Lower lobe of right lung (tissue), 2 donors: ENCODE measurements at places on chromosomes 2 and 18. TPM values are rescaled to one million over a fixed set of nuclear protein-coding genes. Genes with fewer than 3 reads are reported as not detected.
A peak's percentile ranks its signal among the peaks of the same experiment; 100 is the strongest.

PAIP2B gene
- total RNA-seq, result 7.7 TPM

RAD51AP2 gene
- not detected for total RNA-seq

SERPINB13 gene
- total RNA-seq, result not detected

SCYGR4 gene
- not detected for total RNA-seq

MYL12A gene
- total RNA-seq, result 481 TPM

SPC25 gene
- total RNA-seq, result 0.50 TPM

SLC23A3 gene
- total RNA-seq, result 3.4 TPM

SAG gene
- not detected for total RNA-seq

YIPF4 gene
- total RNA-seq, result 59.4 TPM

- H3K4me3 ChIP-seq, result peak within 1 kb of the TSS; percentile 68
- H3K36me3 ChIP-seq, result no peaks in the 10 kb centered on the region
- H3K4me1 ChIP-seq, result peaks cover 6% of the 10 kb centered on the region
- peak; percentile 65 for DNase-seq
- no peaks in the 10 kb centered on the region for H3K27me3 ChIP-seq
Observed at GRCh38 chr2:42792583-42793333, at the start of gene HAAO. TSS of gene HAAO (minus strand) at chr2:42792583. CDS start at chr2:42792536, 47 bp downstream.

DNA sequence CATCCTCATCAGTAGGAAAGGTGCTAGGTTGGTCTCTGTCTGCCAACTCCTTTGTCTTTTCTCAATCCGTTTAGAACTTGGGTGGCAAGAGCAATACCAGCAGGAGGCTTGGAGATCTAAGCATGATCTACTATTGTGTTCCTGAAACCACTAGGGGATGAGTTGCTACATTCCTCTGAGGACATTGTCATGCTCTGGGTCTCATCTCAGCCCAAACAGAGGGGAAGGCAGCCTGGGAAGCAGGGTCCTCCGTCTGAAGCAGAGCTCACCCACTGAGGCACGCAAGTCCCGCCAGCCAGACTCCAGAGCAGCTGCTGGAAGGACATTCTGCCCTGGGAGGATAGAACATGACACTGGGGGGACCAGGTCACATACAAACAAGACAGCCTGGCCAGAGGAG lies 162.9 kb downstream of the MTCL1 start:
- no peak for DNase-seq
- no peaks in the 10 kb centered on the region for H3K27me3 ChIP-seq
- H3K27ac ChIP-seq, result no peak overlapping the region
- no peak overlapping the region for H3K4me3 ChIP-seq
- H3K36me3 ChIP-seq, result no peaks in the 10 kb centered on the region

DNA sequence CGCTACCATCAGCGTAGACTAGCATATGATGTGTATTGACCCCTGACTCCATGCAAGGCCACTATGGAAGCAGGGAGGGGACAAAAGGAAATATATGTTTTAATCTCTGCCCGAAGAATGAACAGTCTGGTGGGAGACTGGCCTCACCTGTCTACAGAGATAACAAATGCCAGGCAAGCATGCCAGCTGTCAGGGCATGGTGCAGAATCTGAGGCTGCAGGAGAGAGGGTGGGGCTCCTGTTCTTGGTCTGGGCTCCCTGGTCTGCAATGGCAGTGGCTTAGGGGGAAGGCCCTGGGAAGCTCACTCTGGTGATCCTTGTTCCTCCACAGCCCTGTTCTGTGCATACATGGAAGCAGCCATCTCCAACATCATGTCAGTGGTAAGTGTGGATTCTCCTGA lies 27.5 kb downstream of the SLC14A2 start:
- DNase-seq, result no peak
- H3K36me3 ChIP-seq, result no peaks in the 10 kb centered on the region
- H3K27ac ChIP-seq, result peak overlapping the region; percentile 53
- H3K27me3 ChIP-seq, result no peaks in the 10 kb centered on the region
- H3K4me3 ChIP-seq, result no peak overlapping the region

GRCh38 chr18:60162388-60162787 lies 210.2 kb downstream of the MC4R start:
- H3K27me3 ChIP-seq, result no peaks in the 10 kb centered on the region
- no peak overlapping the region for H3K27ac ChIP-seq
- H3K4me1 ChIP-seq, result no peaks in the 10 kb centered on the region
- H3K4me3 ChIP-seq, result no peak overlapping the region
- no peak for DNase-seq
- no peaks in the 10 kb centered on the region for H3K36me3 ChIP-seq

DNA sequence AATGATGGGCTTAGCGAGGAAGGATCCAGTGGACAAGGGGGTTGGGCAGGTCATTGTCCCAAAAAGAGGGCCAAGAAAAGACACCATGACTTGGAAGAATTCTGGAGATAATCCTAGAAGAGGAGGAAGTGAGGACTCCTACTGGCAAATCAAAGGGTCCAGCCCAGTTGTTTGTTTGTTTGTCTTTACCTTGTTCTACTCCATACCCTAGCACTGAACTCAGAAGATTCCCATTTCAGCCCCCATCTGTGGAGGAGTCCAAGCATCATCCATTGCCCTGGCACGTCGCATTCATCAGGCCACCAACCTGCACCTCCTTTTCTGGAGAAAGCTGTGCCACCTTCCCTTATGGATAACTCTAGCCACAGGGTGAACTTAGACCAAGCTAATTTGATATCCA lies 326.2 kb downstream of the EN1 start:
- H3K4me1 ChIP-seq, result no peaks in the 10 kb centered on the region
- no peaks in the 10 kb centered on the region for H3K27me3 ChIP-seq
- H3K4me3 ChIP-seq, result no peak overlapping the region
- H3K27ac ChIP-seq, result no peak overlapping the region
- no peaks in the 10 kb centered on the region for H3K36me3 ChIP-seq
- DNase-seq, result no peak

- no peaks in the 10 kb centered on the region for H3K27me3 ChIP-seq
- H3K27ac ChIP-seq, result no peak overlapping the region
Observed at GRCh38 chr18:28065031-28065792, 111.7 kb downstream of the CDH2 start.

DNA sequence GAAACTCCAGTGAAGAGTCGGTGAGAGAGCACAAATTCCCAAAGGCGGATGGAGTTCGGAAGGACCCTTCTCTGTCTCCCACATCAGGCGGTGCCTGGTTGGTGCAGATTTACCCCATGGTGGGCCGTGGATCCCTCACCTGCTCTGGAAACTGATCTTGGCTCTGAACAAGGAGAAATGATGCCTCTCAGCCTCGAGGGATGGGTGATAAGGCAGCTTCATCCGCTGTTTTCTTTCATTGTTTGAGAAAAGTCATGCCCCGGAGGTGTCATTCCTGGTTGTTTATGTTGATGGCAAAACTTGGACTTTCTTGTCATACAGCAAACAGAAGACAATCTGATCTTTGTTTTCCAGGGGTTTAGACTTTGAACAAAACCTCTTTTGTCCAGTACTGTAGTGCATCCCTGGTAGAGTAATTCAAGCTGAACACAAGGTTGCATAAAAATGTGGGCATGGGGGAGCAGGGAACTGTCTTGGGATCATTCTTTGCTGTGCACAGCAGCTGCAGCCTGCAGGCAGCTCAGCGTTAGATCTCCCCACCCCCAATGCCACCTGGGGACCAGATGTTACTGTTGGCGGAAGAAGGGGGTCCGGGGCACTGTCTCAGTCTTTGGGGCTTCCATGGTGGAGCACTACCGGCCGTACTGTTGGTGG lies 81.3 kb downstream of the NFATC1 start:
- H3K27me3 ChIP-seq, result no peaks in the 10 kb centered on the region
- H3K4me3 ChIP-seq, result no peak overlapping the region
- no peak overlapping the region for H3K27ac ChIP-seq
- no peaks in the 10 kb centered on the region for H3K4me1 ChIP-seq

GRCh38 chr2:38264396-38265221 lies 112.5 kb downstream of the ATL2 start:
- no peaks in the 10 kb centered on the region for H3K4me1 ChIP-seq
- no peaks in the 10 kb centered on the region for H3K36me3 ChIP-seq
- H3K4me3 ChIP-seq, result no peak overlapping the region
- H3K27ac ChIP-seq, result no peak overlapping the region
- no peak for DNase-seq

DNA sequence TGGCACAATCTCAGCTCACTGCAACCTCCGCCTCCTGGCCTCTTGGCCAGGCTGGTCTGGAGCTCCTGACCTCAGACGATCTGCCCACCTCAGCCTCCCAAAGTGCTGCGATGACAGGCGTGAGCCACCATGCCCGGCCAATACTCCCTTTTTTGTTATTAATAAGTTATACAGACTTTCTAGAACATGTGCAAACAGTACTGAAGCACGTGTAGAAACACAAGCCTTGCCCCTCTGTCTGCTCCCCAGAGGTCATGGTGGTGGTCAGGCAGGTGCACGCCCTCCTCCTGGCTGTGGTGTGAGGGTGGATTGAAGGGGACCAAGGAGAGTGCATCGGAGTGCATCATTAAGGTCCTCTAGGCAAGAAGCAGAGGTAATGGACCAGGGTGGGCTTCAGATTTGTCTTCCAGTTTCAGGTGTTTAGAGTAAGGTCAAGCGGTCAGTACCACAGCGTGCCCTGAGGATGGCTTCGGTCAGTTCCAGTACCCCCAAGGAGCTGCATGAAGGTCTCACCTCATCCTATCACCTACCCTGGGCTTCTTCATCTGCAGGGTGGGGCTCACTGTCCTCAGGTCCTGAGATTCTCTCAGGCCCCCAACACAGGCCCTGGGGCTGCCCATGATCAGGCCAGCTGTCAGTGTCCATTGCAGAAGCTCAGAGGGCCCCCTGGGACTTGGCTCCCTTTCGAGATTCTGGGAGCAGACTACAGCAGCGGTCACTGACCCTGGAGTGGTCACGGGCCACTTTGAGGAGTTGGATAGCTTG lies 124.3 kb downstream of the GLI2 start:
- H3K27ac ChIP-seq, result no peak overlapping the region
- H3K27me3 ChIP-seq, result no peaks in the 10 kb centered on the region
- H3K4me3 ChIP-seq, result no peak overlapping the region
- DNase-seq, result peak; percentile 30
- no peaks in the 10 kb centered on the region for H3K4me1 ChIP-seq

- no peak overlapping the region for H3K27ac ChIP-seq
- H3K4me3 ChIP-seq, result no peak overlapping the region
- H3K4me1 ChIP-seq, result no peaks in the 10 kb centered on the region
- H3K36me3 ChIP-seq, result no peaks in the 10 kb centered on the region
- no peak for DNase-seq
Observed at GRCh38 chr2:33946193-33946592, 347.1 kb upstream of the FAM98A start.

GRCh38 chr2:81940266-81940955 lies 1635.9 kb upstream of the LRRTM1 start:
- H3K4me3 ChIP-seq, result no peak overlapping the region
- no peaks in the 10 kb centered on the region for H3K27me3 ChIP-seq
- no peak overlapping the region for H3K27ac ChIP-seq
- H3K36me3 ChIP-seq, result no peaks in the 10 kb centered on the region
- no peaks in the 10 kb centered on the region for H3K4me1 ChIP-seq

DNA sequence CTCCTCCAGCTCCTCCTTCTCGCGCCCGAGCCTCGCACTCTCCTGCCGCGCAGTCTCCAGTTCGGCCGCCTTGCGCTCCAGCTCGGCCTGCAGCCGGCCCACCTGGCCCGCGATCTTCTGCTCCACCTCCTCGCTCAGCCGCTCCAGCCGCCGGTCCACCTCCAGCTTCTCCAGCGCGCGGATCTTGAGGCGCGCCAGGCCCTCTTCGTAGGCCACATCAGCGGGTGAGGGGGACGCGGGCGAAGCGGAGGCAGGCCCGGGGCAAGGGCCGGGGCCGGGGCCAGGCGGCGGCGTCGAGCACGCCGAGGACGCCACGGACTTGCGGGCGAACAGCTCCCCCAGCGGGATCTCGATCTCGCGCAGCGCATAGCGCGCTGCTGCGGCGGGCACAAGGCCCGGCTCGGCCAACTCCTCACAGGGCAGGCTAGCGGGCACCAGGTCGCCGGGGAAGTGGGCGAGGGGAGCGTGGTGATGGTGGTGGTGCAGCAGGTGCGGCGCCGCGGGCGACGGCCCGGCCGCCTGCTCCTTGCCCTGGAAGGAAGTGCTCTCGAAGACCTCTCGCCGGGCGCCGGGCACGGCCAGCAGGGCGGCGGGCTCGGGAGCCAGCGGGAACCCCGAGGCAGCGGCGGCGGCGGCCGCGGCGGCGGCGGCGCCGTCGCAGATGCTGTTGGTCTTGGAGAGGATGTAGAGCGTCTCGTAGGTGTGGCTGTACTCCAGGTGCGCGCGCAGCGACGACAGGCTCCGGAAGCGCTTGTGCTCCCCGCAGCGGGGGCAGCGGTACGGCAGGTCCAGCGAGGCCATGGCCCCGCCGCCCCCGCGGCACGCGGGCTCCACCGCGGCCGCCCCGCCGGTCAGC lies 15.2 kb downstream of the FBXO41 start:
- H3K27me3 ChIP-seq, result peaks cover 39% of the 10 kb centered on the region
- no peak overlapping the region for H3K27ac ChIP-seq
- H3K36me3 ChIP-seq, result no peaks in the 10 kb centered on the region
- no peak for DNase-seq
- H3K4me1 ChIP-seq, result no peaks in the 10 kb centered on the region

- H3K27ac ChIP-seq, result peak overlapping the region; percentile 77
- peaks cover 34% of the 10 kb centered on the region for H3K27me3 ChIP-seq
- H3K36me3 ChIP-seq, result no peaks in the 10 kb centered on the region
- peak overlapping the region; percentile 55 for H3K4me3 ChIP-seq
- no peak for DNase-seq
Observed at GRCh38 chr2:216694826-216695217, 527 bp downstream of the IGFBP5 start.

DNA sequence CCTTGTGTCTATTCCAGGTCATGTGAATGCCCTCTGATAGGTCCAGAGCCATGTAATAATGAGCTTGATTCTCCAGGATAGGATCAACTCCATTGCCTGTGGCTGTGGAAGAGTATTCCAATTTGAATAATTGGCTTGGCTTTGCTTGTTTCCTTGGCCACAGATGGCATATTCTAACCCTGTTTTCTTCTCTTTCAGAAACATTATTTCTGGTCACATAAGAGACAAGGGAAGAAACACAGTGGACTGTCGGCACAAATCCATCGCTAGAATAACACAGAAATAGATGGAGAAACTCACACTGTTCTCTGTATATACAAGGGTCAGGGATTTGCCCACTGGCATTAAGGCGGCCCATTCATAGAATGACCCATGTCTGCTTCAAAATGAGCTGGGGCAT lies 278.4 kb upstream of the CCDC68 start:
- no peak overlapping the region for H3K27ac ChIP-seq
- no peaks in the 10 kb centered on the region for H3K27me3 ChIP-seq
- H3K4me1 ChIP-seq, result peaks cover 30% of the 10 kb centered on the region
- H3K36me3 ChIP-seq, result peaks cover 16% of the 10 kb centered on the region

GRCh38 chr2:200276472-200276871 lies 30.0 kb upstream of the SPATS2L start:
- no peak overlapping the region for H3K4me3 ChIP-seq
- no peak for DNase-seq
- H3K27me3 ChIP-seq, result no peaks in the 10 kb centered on the region
- H3K4me1 ChIP-seq, result no peaks in the 10 kb centered on the region
- no peaks in the 10 kb centered on the region for H3K36me3 ChIP-seq

GRCh38 chr2:218961651-218962570 lies 2.4 kb downstream of the CDK5R2 start:
- H3K27me3 ChIP-seq, result peaks cover 84% of the 10 kb centered on the region
- H3K4me1 ChIP-seq, result peaks cover 8% of the 10 kb centered on the region
- DNase-seq, result no peak
- H3K4me3 ChIP-seq, result no peak overlapping the region
- no peak overlapping the region for H3K27ac ChIP-seq
